ENCODE measurements at places on chromosomes 2 and 18.

DNA sequence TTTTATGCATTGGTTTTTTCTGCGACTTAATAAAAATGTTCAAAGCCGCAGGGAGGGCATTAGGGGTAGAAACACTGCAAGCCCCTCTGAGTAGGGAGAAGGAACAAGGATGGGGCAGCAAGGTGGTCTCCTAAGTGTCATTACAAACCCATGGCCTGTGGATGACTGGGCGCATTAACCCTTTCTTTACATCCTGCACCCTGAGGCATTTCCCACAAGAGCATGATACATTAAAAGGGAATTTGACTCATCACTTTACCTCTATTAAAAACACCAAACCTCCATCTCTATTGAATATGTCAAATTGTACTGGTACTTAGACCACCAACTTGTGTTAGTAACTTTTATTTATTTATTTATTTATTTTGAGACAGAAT is 112.5 kb downstream of the VIT start:
- no peak for DNase-seq

- no peak for DNase-seq
Observed at GRCh38 chr2:146579147-146579930, 1265.5 kb upstream of the ACVR2A start.

- DNase-seq: no peak
Observed at GRCh38 chr2:236526455-236527158, 43.0 kb upstream of the ACKR3 start.

GRCh38 chr2:230968921-230969658 is 26.8 kb upstream of the SPATA3 start:
- no peak for DNase-seq

DNA sequence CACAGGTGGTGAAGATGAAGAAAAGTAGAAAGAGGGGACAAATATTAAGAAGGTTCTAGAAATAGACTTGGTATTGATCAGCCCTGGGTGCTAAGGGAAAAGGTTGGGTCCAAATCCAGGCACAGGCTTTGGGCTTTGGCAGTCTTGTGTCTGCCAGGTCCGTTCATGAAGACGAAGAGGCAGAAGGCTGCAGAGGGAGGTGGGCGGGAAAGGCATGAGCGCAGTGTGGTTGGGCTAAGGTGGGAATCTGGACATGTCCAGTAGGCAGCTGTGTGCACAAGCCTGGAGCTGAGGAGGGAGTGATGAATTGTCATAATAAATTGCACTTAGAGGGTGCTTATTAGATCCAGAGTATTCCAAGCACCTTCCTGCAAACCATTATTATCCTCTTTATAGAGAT is 105.7 kb upstream of the TEX51 start:
- no peak for DNase-seq

DNA sequence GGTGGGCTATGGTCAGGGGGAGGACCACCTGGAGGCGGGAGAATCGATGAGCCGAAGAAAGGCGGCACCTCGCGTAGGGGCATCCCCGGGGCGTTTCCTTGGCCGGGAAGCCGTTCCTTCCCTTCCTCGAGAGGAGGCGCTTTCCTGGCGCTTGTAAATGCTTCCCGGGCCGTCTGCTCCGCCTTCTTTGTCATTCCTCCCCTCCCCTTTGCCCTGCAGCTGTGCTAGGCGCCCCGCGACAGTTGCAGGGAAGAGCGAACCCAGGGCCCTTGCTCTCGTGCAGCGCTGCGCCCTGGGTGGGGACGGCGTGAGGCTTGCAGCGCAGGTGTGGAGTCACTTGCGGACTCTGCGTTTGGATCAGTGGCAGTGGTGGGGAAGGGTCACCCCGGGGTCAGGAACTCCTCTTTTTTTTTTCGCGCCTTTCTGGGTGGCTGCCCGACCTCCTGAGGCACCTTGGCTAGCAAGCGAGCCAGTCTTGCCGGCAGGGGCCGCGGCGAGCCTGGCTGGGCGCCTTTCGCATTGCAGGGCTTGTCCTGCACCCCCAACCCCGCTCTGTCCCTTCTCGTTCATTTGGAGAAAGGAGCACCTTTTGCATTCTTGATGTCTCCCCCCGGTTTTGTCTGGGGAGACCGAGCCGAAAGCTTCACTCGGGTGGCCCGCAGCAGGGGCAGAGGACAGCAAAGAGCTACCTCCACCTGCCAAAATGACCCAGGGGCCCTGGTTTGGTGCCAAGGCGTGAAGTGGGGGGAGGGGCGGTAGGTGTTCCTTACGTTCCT is 858 bp downstream of the KCNS3 start:
- DNase-seq: peak; percentile 61

DNA sequence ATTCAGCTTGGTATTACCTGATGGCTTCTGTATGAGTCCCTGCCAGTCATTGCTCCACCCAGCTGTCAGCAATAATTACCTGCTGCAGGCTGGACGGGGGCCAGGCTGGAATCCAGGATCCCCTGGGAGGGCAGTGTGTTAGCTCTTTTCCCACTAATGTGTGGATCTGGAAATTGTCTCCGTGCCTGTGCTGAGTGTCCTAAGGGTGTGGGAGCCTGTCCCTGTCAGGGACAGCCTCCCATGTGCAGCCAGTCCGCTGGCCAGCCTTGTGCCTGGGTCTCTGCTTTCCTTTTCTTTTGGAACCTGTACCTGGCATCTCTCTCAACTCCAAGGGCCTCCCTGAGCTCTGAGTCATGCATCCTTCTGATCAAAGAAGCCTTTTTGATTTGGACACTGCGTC is 107.2 kb upstream of the SPRED2 start:
- DNase-seq: no peak

GRCh38 chr2:218781691-218782527 is at the start of gene CYP27A1:
Gene CYP27A1 (plus strand): TSS chr2:218782147. CDS start chr2:218782183, 36 bp downstream.
- peak; percentile 69 for DNase-seq

DNA sequence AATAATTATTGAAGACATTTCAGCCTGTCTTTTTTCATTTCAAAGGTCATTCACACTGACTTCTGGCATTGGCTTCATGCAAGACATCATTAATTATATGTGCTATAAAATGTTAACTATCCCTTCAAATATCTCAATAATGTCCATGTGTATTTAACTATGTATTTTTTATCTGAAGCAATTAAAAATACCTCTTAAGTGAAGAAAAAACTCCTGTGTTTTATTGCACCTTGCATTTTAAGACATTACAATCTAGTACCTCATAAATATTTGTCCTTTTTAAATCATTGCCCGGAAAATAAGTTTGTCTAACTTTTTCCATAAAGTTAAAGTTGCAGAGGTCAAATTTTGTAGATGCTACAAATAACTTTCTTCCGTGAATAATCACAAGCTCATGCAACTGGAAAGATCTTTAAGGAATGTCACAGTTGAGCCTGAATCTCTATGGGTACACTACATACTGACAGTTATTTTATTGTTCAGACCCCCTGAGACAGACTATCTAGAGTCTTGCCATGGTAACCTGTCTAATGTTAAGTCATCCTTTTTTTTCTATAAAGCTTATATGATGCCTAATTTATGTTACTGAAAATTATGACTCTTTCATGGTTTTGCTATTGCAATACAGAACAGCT is 38.4 kb upstream of the COBLL1 start:
- DNase-seq: no peak

DNA sequence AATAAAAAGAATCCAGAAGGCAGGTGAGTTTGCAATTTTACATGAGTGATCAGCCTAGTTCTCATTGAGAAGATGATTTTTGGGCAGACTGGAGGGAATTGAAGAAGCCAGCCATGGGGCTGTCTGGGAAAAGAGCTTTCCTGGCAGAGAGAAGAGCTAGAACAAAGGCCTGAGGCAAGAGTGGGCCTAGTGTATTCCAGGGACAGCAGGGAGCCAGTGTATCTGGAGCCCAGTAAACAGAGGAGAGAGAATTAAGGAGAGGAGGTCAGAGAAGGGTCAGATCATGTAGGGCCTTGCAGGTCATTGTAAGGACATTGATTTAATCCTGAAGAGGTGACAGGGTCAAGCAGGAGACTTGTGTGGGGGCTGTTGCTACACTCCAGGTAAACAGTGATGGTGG is 195.8 kb downstream of the SATB2 start:
- DNase-seq: no peak

DNA sequence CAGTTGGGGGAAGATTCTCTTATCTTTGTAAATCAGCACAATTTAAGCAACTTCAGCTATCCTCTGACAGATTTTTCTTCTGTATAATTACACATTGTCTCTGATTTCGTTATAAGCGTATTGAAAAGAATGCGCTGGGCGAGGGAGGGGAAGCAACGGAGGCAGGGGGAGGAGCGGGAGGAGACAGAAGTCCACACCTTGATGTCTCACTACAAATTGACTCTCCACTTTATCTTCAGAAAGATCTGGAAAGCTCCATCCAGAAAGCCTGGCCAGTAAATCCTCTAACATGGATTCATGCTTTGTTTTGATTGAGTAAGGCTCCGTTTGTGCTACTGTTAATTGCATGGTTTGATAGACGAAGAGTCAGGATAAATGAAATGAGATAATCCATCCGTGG is 76.6 kb downstream of the SMIM21 start:
- DNase-seq: no peak

- DNase-seq: no peak
Observed at GRCh38 chr18:63206433-63207142, 113.0 kb downstream of the BCL2 start.

DNA sequence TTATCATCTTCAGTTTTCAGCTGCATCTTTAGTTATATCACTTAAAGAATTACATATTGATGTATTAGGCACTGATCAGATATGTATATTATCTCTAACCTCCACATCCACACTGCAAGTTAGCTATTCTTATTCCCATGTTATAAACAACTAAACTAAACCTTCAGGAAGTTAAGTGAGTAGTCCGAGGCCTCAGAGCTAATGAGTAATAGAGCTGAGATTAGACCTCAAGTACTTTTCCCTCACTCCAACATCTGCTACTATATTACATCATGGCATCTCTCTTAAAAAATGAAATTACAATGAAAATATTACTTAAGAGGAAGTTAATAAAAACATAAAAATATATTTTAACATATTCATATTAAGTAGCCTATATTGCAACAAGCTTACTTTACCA is 183.6 kb upstream of the MAP2 start:
- DNase-seq: no peak

GRCh38 chr2:45269149-45269793 is 260.0 kb upstream of the SIX2 start:
- no peak for DNase-seq

DNA sequence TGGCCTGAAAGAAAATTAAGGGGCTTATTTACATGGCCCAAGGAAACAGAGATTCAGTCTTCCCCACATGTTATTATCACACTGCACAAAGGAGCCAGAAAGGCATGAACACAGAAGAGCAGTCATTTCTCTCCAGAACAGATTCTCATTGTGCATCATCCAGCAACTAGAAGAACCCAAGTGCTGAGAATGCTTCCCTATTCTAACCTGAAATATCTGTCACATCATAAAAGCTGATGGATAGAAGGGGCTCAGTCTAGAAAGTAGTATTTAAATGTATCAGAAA is 145.8 kb downstream of the TMEM163 start:
- DNase-seq: no peak

GRCh38 chr2:80499095-80499494 is 194.5 kb upstream of the LRRTM1 start:
- DNase-seq: no peak

GRCh38 chr2:120206022-120206581 is 17.1 kb downstream of the TMEM185B start:
- no peak for DNase-seq

GRCh38 chr2:240831594-240832204 is 11.7 kb upstream of the KIF1A start:
- DNase-seq: no peak

GRCh38 chr2:234446404-234447076 is 50.3 kb downstream of the ARL4C start:
- DNase-seq: peak; percentile 49

DNA sequence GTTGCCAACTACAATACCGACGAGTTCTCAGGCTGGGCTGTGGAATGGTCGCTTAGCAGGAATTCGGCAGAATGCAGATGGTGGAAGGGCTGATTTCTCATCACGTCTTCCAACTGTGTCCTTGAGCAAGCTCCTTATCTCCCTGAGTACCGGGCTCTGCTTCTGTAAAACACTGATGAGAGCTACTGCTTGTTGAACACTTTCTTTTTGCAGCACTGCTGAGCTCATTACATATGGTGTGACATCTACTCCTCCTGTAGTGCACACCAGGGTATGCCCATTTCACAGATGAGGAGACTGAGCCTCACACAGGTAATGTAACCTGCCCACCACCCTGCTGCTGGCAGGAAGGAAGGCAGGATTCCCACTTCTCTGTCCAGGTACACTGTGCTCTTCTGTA is 8.3 kb downstream of the IL1R2 start:
- DNase-seq: no peak

DNA sequence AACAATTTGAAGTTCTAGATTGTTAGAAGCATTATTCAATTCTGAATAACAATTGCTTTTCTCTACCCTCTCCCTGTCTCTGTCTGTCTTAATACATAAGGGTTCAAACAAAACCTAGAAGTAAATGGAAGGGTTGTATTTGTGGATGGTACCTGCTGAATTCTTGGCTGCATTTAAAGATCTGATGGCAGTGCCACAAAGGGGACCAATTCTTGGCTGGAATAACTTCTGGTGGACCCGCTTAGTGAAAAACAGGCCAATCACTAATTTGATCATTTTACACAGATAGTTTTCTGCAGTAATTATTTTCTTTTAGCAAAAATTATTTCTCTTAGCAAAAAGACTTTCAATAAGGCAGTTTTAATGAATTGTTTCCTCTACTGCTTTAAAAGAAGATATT is 353.5 kb downstream of the MYCN start:
- DNase-seq: no peak

GRCh38 chr2:54084600-54084999 is 30.8 kb upstream of the ACYP2 start:
- no peak for DNase-seq

GRCh38 chr2:133063775-133064174 is 393.8 kb upstream of the LYPD1 start:
- peak; percentile 48 for DNase-seq

- no peak for DNase-seq
Observed at GRCh38 chr18:40980171-40980570, 974.9 kb upstream of the PIK3C3 start.

- no peak for DNase-seq
Observed at GRCh38 chr2:230658577-230658876, 54.1 kb upstream of the CAB39 start.

GRCh38 chr2:222613715-222614331 is 42.1 kb downstream of the FARSB start:
- DNase-seq: no peak

GRCh38 chr2:30649828-30650227 is 157.4 kb downstream of the CAPN13 start:
- no peak for DNase-seq

Data from right hindlimb (tissue), 1 donor.